ENCODE measurements at places on chromosomes 3 and 15.

DNA sequence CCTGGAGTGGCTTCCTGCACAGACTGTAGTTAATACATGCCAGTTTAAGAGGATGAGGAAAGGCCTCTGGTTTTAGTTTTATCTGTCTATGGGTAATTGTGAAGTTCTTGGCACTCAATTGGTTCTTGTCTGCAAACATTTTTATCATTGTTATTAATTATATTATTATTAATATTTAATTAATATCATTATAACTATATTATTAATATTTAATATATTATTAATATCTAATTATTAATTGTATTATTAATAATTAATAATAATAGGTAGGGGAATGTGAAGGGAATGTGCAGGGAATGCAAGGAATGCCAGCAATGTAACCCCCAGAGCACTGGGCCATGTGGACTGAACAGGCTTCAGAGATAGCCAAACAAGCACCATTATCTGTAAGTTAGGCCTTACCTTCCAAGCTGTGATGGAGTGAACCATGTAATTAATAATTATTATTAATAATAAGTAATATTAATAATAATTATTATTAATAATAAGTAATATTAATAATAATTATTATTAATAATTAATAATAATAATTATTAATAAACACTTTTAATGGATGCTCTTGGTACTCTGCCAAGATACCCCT, 79.8 kb upstream of the NMNAT3 start:
- DNase-seq: no peak

DNA sequence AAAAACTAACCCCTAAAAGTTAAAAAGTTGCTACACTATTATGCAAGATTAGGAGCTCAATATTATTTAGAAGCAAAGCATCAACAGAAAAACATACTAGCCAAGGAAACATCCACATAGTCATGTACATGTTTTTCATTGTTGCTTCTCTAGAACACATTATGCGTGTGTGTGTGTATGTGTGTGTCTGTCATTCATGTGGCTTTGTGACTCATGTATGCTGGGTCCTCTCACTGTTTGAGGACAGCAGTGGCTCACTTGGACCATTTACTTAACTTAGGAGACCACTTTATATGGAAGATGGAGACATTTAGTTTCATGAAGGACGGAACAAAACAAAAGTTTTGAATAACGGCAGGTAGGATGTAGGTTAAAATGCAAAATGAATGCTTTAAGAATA, 219.4 kb upstream of the THBS1 start:
- DNase-seq: no peak

- DNase-seq: no peak
Observed at GRCh38 chr15:79015416-79015815, 70.6 kb upstream of the CTSH start.

GRCh38 chr15:85545752-85546151, 165.3 kb downstream of the AKAP13 start:
- DNase-seq: no peak

GRCh38 chr3:156389449-156389950, 165.4 kb downstream of the SSR3 start:
- DNase-seq: no peak

- no peak for DNase-seq
Observed at GRCh38 chr3:179949412-179949811, 87.3 kb downstream of the PEX5L start.

DNA sequence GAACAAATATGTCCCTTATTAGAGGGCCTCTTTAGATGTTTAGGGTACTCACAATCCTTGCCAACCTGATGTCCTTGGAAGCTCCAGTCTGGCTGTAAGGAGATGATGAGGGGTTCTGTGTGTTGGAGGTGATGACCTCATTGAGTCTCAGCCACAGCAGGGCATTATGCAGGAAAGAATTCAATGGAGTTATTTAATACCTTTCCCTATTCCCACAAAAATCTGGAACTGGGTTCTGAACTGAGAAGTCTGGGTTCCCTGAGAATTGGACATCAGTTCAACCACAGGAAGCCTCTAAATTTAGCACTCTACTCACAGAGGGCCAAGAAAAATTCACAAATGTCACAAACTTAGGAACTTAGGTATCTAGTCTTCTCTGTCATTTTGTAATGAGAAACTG, 36.9 kb downstream of the SLC35A5 start:
- no peak for DNase-seq

GRCh38 chr3:175655351-175655750, 796.2 kb downstream of the NAALADL2 start:
- no peak for DNase-seq

DNA sequence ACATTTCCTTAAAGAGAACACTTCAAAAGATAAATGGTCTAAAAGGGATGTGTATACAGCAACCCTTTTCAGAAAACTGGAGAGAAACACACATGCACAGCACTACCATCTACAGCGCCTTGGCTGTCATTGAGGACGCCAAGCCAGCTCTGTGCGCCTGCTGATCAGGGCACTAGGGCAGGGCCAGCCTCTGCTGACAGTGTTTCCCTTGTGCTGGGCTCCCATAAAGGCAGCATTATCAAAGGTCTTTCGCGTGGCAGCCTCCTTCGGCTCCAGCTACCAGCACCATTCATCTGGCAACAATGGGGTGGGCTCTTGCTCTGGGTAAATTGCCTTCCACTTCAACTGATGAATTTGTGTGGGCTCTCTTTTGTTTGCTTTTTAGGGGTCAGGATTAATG, 53.4 kb downstream of the LDHAL6B start:
- DNase-seq: no peak

DNA sequence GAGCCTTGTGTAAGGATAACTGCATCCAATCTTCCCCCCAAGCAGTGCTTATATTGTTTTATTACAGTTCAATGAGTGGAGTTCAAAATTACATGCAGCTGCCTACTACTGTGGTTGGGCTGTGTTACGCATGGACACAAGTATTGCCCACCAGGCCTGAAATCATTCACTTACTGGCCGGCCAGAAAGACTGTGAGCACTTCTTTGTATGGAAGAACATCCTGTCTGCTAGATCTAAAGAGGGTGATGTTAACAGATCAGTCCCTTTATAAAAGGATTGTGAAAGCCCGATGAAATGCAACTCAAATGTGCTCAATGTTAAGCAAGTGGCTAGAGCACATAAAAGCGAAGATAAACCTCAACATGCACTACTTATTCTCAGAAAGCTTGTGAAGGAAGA, 132.5 kb downstream of the FOXP1 start:
- DNase-seq: no peak

GRCh38 chr3:188166441-188166840, 12.5 kb downstream of the LPP start:
- DNase-seq: no peak

- no peak for DNase-seq
Observed at GRCh38 chr3:191342006-191342405, 11.7 kb upstream of the UTS2B start.

GRCh38 chr3:114554731-114555130, 260.9 kb downstream of the TIGIT start:
- DNase-seq: no peak

GRCh38 chr3:28234454-28234853, 7.0 kb upstream of the CMC1 start:
- DNase-seq: no peak

DNA sequence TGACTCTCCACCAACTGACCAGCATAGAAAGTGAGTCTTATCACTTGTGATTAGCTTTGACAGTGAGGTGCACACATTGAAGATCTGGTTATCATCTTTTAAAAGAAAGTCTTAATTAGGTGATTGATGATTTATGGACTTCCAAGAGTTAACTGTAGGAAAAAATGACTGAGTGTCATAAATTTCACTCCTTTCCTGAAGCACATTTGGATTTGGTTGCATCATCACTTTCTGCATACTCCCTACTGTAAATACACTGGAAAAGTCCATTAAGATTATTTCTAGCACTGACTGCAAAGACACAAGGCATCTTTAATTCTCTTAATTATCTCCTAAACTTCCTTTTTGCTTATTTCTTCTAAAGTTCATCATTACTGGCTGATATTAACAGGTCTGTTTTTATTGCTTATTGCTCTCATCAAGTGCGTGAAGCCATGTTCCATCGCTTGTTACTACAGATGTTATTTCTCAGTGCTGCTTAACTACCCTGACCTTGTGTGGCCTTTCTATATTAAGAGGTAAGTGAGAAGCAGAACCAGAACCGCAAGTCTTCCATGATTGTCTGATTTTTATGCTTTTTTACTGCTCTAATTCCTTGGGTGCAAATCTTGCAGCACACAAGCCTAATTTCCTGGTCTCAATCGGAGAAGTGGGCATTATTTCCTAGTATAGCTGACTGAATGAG, 153.2 kb downstream of the MEIS2 start:
- DNase-seq: no peak

DNA sequence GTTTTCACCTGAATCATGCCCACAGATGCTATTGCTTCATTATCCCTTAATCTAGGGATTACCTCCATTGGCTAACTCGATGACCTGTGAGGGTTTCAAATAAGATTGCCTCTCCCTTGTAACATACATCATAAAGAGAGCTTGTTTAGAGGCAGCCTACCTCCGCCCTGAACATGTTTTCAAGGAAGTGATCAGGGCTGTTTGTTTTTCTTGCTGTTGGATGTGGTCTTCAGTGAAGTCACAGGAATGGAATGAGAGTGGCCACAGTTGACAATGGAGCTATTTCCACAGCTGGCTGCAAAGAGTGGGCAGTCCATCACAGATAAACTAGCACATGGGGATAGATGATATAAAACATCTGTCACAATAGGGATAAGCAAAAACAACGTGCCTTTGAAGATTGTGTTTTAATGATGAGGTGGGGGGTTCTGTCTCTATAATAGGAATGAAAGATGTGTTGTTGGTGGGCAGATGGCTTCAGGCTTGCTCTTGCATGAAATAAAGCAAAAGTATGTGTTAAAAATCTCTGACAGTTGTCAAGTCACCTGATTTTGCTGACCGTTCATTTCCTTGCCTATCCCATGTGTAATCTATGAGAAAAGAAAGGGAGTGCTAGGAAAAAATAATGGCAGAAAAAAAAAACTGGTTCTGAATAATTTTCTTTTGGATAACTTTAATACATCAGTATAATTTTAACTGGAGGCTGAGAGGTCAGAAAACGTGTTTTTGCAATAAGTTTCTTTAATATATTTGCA, 642.3 kb downstream of the RBMS3 start:
- DNase-seq: no peak

GRCh38 chr3:64342940-64343688, 117.8 kb upstream of the PRICKLE2 start:
- no peak for DNase-seq

DNA sequence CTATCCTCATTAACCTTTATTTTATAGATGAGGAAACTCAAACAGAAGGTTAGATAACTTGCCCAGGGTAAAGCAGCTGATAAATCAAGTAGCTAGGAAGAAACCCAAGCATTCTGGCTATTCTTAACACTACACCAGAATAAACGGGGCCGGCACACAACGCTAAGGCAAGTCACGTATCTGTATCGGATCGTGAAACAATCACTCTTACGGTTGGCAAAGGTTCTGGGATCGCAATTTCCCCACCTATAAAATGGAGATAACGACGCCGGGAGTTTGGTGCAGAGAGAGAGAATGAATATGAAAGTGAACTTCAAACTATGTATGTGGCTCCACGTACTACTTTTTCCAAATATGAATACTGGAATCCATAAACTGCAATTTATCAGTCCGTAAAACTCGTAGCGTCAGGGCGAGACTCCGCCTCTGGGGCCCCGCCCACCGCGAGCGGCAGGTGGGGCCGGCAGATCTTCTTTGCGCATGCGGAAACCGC, 252 bp upstream of the ARMC8 start:
- DNase-seq: peak; percentile 93

GRCh38 chr15:101052031-101052620, 133.0 kb downstream of the LRRK1 start:
- no peak for DNase-seq

All from stimulated activated CD4-positive, alpha-beta T cell treated with anti-CD3 and anti-CD28 coated beads, Interleukin-15, amount 100 ng/mL, for 24 hours (primary cell).